CD4-positive, alpha-beta T cell treated with Interleukin-6 for 4 hours (primary cell): ENCODE measurements at places on chromosomes 3 and 15.

- no peak for DNase-seq
Observed at GRCh38 chr3:181017690-181018089, 28.2 kb upstream of the DNAJC19 start.

- DNase-seq: no peak
Observed at GRCh38 chr3:142962520-142963233, 797 bp downstream of the PAQR9 start.

DNA sequence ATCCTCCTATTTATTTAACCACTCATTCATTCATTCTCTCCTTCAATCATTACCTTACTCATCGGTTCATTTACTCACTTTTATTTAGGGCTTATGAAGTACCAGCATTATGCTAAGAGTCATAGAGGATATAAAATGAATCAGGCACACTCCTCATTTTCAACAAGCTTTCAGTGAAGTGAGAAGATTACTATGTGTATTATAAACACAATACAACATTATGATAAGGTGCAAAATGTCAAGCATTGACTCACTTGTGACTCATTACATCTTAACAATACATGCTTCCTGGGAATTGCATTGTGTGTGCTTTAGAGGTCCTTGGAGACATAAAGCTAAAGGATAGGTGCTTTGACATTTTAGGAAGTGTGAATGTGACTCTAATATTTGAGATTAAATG lies 60.4 kb downstream of the PLAAT1 start:
- no peak for DNase-seq

DNA sequence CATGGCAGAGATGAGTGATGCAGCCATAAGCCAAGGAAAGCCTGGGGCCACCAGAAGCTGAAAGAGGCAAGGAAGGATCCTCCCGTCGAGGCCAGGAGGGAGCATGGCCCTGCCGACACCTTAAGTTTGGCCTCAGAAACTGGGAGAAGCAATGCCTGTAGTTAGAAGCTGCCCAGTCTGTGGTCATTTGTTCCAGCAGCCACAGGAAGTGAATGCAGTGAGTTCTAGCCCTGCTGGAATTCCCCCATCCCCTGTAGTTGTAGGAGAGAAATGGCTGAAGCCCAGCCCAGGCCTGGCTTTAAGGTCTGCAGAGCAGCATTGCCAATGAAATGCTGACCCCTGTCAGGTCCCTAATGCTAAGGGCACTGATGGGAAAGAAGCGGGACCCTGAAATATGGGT lies 12.2 kb upstream of the CHSY1 start:
- DNase-seq: no peak

- DNase-seq: no peak
Observed at GRCh38 chr3:46711760-46712159, 5.9 kb downstream of the PRSS50 start.
